Activated T-helper 1 cell treated with Interleukin-2 at 50 U/mL for 16 hours (primary cell): ENCODE measurements at places on chromosomes 16 and 17.

DNA sequence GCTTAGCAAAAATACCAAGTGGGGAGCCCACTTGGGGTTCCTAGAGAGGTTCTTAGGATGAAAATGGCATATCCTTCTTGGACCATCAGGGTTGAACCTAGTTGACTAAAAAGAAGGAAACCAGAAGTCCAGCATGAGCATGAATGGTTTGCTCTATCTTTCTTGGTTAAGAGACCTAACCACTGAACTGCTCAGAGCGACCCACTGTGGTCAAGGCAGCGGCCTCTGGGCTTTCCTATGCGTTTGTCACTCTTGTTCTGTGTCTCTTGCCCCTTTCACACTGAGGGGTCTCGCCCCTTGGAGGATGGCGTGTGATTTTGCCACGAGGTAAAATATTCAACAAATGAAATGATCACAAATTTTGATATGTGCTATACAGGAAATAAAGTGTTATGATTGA is 526 bp upstream of the BORCS6 start:
- no peak for DNase-seq

- no peak for DNase-seq
These were observed 15.4 kb downstream of the KIFC3 start for GRCh38 chr16:57786632-57787518.

GRCh38 chr17:57401556-57402488 is 145.5 kb downstream of the MSI2 start:
- no peak for DNase-seq

DNA sequence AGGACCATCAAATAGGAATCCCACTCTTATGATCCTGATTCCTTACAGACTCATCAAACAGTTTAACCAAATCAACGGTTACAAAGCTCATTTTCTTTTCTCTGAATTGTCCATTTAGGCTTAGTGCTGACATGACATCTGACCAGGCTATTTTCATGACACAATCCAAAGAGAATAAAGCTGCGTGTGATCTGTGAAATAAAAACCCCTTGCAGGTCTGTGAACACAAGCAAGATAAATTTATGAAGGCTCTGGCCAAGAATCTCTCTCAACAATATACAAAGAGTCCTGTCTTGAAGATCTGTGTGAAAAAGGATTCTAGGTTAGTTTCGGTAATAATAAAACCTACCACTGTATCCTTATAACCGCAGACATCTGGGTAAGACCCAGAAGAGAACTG is 22.0 kb downstream of the COG1 start:
- no peak for DNase-seq

DNA sequence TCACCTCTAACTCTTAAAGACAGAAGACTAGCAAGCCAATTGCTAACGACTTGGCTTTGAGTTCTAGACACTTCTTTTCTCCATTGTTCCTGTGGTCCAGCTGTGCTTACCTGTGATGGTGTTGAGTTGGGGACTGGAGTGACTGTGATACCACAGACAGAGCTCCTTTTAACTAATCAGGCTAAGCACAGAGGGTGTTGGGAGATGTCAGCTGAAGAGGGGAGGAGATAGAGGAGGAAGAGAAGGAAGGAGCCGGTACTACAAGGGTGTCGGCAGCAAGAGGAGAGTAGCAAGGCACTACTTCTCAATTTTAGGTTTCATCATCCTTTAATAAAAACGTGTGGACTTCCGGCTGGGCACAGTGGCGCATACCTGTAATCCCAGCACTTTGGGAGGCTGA is 5.1 kb upstream of the MYO1D start:
- no peak for DNase-seq

DNA sequence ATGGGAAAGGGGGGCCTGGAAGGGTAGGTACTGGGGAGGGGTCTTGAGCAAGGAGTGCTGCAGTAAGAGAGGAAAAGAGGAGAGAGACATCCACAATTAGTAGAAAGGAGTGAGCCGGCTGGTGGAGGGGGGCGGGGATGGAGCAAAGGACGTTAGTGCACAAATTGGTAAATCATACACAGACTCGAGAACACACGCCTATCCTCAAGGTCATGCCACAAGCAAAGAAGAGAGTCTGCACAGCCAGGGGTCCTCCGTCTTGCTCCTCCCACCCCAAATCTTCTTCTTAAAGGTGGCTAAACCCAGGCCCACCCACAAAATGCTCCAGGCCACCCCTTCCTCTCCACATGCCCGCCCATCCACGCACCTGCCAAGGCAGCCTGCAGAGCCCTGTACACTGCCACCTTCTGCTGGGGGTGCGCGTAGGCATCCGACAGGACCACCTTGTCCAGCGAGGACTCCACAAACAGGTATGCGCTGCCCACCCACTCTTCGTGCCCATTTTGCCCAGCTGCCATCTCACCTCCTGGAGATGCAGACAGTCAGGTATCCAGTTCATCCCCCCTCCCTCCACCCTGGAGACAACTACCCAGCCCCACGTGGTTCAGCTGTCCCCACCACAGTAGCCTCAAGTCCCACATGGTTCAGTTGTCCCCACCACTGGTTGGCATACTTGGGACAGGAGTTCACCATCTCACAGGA is 3.4 kb downstream of the TRADD start:
- no peak for DNase-seq

GRCh38 chr16:3030222-3031212 is 6.2 kb downstream of the BICDL2 start:
- DNase-seq, result no peak

DNA sequence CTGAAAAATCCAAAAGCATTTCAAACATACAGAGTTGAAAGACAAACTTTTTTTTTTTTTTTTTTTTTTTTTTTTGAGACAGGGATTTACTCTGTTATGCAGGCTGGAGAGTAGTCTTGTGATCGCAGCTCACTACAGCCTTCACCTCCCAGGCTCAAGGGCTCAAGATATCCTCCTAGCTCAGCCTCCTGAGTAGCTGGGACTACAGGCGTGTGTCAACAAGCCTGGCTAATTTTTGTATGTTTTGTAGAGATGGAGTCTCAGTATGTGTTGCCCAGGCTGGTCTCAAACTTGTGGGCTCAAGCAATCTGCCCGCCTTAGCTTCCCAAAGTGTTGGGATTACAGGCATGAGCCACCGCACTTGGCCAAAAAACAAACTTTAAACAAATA is 64.2 kb upstream of the KIFC3 start:
- DNase-seq, result no peak

DNA sequence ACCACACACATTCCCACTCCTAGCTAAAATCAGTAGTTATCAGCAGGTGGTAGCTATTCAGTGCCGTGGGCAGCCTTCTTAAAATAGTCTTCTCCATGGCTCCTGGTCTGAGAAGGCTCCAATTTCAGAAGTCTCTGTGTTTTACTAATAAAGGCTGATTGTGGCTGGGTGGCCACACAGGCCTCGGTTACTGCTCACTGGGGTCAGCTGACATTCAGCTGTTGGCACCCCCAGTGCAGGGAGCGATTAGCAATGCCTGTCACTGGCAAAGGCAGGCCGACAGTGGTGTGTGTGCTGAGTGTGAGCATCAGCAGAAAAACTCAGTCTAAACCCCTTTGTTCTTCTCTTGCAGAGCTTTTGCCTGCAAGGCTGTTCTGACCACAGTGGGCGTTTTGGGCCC is 16.6 kb upstream of the DBNDD1 start:
- no peak for DNase-seq

- DNase-seq, result no peak
These were observed 37.0 kb upstream of the ZNF750 start for GRCh38 chr17:82876602-82877379.

DNA sequence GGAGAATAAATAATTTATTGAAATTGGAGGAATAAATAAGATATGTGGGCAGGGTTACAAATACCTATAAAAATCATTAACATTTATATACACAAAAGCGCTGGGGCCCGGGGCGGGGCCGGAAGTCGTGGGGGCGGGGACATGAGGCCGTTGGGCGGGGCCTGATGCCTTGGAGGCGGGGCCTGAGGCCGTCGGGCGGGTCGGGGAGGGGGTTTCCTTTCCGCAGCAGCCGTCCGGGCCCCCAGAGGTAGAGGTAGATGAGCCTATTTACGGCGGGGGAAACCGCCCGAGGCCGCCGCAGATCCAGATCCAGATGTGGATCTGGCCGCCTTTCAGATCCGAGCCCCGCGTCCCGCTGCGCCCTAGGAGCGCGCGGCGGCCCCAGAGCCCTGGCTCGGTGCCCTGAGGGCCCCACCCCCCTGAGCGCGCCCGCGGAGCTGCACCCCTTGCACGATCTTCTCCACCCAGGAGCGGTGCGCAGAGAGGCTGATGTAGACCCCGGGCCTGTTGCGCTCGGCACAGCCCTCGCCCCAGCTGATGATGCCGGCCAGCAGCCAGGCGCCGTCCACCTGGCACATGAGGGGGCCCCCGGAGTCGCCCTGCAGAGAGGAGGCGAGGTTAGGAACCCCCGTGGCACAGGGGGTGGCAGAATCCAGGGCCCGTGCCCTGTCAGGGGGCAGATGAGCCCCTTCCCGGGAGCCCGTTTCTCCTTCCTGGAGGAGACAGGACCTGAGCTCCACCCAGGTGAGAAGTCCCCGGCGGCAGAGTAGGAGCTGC is 5.1 kb downstream of the PRSS22 start:
- no peak for DNase-seq

DNA sequence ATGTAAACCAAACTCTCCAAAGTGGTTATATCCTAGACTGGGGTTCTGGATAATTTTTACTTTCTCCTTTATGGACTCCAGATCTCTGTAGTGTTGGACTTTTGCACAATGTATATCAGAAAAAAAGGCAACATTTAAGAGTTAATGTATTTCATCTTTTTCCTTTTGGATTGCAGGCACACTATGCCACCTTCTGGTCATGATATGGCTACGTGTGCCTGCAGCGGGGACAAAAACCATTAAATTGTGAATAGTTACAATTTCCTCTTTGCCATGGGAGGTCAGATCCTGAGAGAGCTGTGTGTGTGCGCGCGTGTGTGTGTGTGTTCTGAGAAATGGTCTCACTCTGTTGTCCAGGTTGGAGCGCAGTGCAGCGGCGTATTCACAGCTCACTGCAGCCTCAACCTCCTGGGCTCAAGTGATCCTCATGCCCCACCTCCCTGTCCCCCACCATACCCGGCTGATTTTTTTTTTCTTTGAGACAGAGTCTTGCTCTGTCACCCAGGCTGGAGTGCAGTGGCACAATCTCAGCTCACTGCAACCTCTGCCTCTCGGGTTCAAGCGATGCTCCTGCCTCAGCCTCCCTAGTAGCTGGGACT is 4.3 kb upstream of the SGF29 start:
- no peak for DNase-seq

- DNase-seq, result no peak
These were observed 55.3 kb downstream of the MYO18A start for GRCh38 chr17:29124925-29125273.

GRCh38 chr16:8850279-8850885 is 18.4 kb downstream of the CARHSP1 start:
- DNase-seq, result no peak

DNA sequence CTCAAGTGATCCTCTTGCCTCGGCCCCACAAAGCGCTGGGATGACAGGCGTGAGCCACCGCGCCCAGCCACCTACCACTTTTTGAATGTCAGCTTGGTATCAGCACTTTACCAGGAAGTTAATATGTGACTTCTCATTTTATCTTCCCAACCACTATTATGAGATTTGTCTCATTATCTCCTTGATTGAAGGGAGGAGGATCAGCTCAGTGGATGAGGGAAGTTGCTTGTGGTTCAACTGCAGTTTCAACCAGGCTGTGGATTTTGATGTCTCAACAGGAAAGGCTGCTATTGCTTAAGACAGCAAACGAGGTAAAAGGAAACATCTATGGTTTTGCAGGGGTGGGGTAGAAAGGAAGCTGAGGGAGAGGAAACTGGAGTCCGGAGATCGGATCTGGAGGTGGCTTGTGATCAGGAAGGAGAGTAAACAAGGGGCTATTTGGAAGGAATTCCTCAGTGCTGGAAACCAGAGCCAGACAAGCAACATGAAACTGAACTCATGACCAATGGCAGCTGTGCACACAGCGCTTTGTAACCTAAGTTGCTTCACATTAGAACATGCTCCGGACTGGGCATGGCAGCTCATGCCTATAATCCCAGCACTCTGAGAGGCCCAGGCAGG is 180.5 kb downstream of the VPS53 start:
- no peak for DNase-seq

DNA sequence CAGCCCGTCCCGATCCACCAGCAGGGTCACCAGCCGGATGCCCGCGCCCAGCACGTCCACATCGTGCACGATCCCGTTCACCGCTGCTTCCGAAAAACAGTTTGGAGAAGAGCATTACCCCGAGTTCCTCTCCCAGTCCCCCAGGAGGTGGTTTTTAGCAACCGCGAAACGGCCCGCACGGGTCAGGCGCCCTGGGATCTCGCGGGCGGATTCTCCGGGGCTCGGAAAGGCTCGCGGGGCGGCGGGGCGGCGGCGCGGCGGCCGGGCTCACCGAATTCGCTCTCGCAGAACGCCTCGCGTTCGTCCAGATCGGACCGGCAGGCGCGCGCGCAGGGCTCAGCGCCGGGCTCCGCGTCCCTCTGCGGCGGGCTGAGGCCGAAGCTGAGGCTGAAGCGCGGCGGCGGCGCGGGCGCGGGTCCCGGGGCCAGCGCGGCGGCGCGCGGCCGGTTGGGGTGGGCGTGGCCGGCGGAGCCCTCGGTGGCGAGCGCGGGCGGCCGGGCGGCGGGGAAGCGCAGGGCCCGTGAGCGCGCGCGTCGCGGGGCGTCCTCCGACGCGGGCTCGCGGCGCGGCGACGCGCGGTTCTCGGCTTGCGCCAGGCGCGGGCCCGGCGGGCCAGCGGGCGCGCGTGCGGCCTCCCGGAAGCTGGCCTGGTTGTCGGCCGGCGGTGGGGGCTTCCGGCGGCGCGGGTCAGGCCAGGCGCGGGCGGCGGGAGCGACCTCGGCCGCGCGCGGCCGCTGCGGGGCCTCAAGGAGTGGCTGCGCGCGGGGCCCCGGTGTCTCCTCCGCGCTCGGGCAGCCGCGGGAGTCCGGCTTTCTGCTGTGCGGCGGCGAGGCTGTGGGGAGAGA is 2.9 kb downstream of the C17orf58 start:
- DNase-seq, result peak; percentile 56

- DNase-seq, result no peak
These were observed 5.9 kb upstream of the CDIP1 start for GRCh38 chr16:4544473-4544872.

GRCh38 chr17:49496183-49496866 is 1.2 kb downstream of the NGFR start:
- peak; percentile 70 for DNase-seq

DNA sequence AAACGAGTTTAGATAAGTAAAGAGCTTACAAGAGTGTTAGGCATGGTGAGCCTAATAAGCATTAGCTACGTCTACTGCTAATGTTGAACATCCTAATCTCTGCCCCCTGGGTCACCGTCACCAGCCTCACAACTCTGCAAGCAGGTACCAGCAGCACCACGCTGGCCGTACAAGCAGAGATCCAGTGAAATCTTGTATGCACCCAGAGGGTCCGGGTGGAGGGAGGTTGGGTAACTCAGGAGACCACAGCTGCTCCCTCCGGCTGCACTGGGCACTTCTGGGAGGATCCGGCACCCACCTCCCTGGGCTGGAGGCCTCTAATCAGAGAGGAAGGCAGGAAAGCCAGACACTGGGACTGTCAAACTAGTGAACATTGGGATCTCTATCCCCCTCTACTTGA is 8.4 kb upstream of the OR1F1 start:
- no peak for DNase-seq
